ENCODE measurements at places on chromosomes 7 and 10. TPM values are rescaled to one million over a fixed set of nuclear protein-coding genes. Genes with fewer than 3 reads are reported as not detected.

DNA sequence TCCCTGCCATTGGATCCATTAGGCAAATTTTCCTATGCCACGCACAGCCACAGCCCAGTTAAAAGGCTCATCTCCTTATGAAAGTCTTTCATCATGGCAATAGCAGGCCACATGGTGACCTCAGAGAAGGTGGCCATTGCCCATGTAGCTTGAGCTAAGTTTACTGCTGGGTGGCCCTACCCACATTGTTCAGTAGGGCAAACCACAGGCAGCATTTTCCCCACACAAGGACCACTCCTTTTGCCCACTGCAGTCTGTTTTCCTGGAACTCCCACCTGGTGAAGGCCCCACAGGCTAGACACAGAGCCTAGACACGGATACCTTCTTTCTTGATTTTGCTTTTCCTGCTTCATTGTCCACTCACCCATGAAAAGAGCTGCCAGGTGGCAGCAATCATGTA is 101.5 kb upstream of the NPVF start:
- no peak for DNase-seq

DNA sequence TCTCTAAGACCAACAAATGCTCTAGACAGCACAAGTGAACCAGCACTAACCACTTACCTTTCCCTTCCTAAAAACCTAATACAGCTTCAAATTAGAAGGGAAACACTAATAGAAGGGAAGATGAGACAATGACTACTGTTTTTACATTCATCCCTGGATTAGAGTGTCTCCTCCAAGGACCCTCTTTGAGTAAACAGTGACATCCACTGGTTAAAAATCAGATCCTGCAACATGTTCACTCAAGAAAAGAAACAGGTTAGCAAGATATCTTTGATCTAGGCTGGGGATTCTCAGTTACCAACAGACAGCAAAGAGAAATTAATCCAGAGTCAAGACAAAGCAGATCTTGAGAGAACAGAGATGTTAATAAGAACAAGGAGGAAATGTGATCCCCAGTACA is 177.7 kb upstream of the GHITM start:
- no peak for DNase-seq

GRCh38 chr7:17944720-17945119 is 4.4 kb upstream of the SNX13 start:
- no peak for DNase-seq

DNA sequence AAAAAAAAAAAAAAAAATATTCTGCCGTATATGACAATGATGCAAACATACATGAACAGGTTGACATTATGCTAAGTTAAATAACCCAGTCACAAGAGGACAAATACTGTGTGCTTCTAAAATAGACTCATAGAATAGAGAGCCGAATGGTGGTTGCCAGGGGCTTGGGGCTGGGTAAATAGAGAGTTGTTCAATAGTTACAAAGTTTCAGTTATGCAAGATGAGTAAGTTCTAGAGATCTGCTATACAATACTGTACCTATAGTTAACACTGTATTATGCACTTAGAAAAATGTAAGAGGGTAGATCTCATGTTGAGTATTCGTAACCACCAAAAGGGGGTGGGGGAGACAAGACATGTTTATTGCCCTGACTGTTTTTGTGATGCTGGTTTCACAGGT is 77.1 kb upstream of the GNAI1 start:
- DNase-seq: no peak

DNA sequence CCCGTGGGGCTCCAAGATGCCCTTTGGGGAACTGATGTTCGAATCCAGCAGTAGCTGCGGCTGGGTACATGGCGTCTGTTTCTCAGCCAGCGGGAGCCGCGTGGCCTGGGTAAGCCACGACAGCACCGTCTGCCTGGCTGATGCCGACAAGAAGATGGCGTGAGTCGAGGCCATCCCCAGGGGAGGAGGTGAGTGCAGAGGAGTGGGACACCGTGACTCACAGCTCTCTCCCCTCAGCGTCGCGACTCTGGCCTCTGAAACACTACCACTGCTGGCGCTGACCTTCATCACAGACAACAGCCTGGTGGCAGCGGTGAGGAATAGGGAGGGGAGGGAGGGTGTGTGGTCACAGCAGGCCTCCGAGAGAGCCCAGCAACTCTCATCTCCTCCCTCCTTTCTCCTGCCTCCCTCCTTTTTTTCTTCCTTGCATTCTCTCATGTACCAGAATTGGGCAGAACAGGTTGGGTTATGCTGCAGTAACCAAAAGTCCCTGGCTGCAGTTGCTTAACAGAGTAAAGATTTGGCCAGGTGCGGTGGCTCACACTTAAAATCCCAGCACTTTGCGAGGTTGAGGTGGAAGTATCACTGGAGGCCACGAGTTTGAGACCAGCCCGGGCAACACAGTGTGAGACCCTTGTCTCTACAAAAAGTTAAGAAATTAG is 16.5 kb downstream of the ARPC1B start:
- DNase-seq: no peak

DNA sequence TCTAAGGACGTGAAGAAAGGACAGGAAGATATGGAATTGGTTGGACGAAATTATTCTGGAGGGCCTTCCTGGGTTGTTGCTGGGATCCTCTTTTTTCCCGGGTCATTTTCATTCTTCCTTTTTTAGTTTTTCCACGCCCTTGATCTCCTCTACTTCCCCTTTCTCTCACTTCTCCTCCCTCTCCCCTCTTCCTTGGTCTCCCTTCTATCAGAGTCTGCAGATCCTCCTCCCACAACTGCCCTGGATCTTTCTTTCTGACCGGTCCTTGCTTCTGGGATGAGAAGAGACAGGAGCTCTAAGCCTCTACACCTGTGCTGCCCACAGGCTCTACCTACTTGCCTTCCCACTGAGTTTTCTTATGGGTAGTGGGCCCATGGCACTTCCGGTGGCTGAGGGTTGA is 103.7 kb upstream of the RELN start:
- DNase-seq: no peak

The DOCK1 gene
- polyA plus RNA-seq: not detected

The INSIG1 gene
- polyA plus RNA-seq: 66.1 TPM

Measured in GM12878 (cell line).